ENCODE measurements at places on chromosomes 11 and 22.

GRCh38 chr22:28009272-28009827 lies 90.3 kb upstream of the PITPNB start:
- no peak for DNase-seq

- no peak for DNase-seq
Measured at GRCh38 chr11:128701086-128701485, 7.2 kb downstream of the FLI1 start.

DNA sequence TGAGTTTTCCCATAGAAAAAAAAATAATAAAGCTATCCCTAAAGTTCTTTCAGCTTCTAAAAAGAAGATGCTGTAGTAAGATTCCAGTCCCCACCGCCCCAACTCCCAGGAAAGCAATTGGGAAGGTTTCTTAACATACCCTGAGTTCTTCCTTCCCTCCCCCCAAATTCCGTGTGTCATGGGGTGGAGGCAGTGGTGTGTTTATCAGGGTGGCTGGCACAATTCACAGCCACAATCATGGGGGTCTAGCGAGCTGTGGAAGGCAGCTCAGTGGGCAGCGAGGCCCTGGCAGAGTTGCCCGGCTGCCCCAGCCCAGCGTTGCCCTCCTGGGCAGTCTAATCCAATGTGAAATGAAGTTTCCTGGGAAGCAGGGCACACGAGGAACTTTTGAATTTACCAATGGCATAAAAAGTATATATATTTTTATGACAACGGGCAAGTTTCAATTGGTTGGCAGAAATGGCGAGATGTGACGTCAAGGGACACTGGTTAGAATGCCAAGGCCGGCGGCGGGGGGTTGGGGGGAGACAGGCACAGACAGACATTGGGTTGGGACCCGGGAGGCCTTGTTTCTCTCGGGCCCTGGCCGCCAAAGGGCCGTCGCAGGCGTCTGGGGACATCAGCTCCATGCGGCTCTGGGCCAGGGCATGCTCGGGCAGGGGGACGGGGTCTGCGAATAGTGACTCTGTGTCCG lies 80.7 kb upstream of the PPARA start:
- DNase-seq: peak; percentile 93

DNA sequence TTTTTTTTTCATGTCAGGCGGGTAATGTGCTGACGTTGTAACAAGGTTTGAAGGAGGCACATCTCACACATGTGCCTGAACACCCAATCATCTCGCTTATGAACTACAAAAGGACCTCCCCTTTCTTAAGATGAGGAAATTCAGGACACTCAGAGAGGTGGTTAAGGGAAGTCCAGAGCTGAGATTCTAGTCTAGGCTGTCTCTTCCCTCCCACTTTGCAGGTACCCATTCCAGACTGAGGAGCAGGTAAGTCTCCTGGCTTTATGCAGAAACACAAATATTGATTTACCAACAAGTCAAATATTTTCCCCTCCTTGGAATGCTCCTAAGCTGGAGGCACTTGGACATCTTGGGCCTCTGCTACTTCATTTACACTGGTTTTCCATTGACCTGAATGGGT lies 122.9 kb upstream of the CADM1 start:
- no peak for DNase-seq

DNA sequence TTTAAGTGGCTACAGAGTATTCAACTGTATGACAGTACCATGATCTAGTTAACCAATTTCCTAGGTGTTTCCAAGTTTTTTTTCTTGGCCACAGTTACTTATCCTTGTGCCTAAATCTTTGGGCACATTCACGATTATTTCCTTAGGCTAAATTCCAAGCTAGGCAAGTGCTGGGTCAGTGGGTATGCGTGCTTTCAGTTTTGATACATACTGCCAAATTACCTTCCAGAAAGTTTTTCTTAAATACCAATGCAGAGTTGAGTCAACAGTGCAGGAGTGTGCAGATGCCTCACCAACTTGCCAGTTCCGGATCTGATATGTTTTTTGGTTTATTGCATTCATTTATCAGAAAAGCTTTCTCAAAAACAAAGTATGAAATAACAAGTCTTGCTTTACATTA lies 67.9 kb upstream of the OR4B1 start:
- DNase-seq: no peak

- DNase-seq: no peak
Measured at GRCh38 chr11:65479184-65480145, 19.4 kb upstream of the MALAT1 start.

- no peak for DNase-seq
Measured at GRCh38 chr11:125214601-125215565, 50.3 kb downstream of the PKNOX2 start.
